Stimulated activated CD8-positive, alpha-beta memory T cell treated with anti-CD3 and anti-CD28 coated beads, Interleukin-7, amount 100 ng/mL, for 1 hour (primary cell): ENCODE measurements at places on chromosomes 7 and 10.

GRCh38 chr10:33509231-33509831, 174.9 kb upstream of the NRP1 start:
- DNase-seq, result no peak

- no peak for DNase-seq
These were observed 327.2 kb downstream of the MDFIC start for GRCh38 chr7:115249080-115249479.

DNA sequence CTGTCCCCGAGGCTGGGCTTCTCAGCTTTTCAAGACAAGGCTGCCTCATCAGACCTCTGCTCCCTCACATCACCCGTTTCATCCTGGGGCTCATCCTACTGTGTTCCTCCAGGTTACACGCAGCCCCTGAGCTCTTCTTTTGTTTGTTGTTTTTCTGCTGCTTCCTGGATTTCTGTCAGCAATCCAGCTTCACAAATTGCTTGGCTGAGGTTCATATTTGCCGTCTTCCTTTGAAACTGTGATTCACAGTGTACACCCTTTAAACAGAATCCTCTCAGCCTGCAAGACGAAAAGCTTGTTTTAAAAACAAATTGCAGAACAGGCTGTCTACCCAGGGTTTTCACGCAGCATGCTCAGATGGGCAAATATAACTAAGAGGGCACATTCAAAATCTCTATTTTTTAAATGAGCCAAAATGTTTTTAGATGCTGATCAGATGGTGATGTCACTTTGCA, 39.1 kb upstream of the PARD3 start:
- no peak for DNase-seq

- DNase-seq, result no peak
These were observed 5.0 kb upstream of the ZNF518A start for GRCh38 chr10:96125142-96125515.

DNA sequence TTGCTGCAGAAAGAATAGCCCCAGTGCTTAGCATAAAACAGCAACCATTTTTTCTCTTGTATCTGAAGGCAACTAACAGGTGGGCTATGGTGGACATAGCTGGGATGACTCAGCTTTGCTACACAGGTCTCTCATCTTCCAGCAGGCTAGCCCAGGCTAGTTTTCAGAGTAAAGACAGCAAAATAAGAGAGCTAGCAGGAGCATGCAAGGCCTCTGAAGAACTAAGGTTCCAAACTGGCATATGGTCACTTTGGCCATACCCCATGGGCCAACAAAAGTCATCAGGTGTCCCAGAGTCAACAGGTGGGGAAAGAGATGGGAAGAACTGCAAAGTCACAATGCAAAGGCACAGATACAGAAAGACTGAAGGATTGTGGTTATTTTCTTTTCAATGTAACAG, 571.6 kb upstream of the MGMT start:
- DNase-seq, result no peak

GRCh38 chr7:156475179-156475578, 165.4 kb upstream of the RNF32 start:
- no peak for DNase-seq

- no peak for DNase-seq
These were observed 25.3 kb downstream of the ASNS start for GRCh38 chr7:97846945-97847344.

GRCh38 chr7:80463272-80463920, 48.5 kb downstream of the GNAT3 start:
- DNase-seq, result no peak
